ENCODE measurements at places on chromosomes 16 and 17. TPM values are rescaled to one million over a fixed set of nuclear protein-coding genes. Genes with fewer than 3 reads are reported as not detected.

C1QTNF8 gene
- total RNA-seq = not detected

CCL4L2 gene
- total RNA-seq = not detected

CPNE7 gene
- total RNA-seq = 59.4 TPM

KRTAP1-5 gene
- not detected for total RNA-seq

HYDIN gene
- 0.52 TPM for total RNA-seq

ABCA10 gene
- 0.22 TPM for total RNA-seq

All from A549 treated with DMSO at 1 μM for 4 hours (cell line).